ENCODE measurements at places on chromosomes 16 and 17.

- no peak for DNase-seq
Measured at GRCh38 chr17:73560661-73561060, 83.6 kb downstream of the SDK2 start.

DNA sequence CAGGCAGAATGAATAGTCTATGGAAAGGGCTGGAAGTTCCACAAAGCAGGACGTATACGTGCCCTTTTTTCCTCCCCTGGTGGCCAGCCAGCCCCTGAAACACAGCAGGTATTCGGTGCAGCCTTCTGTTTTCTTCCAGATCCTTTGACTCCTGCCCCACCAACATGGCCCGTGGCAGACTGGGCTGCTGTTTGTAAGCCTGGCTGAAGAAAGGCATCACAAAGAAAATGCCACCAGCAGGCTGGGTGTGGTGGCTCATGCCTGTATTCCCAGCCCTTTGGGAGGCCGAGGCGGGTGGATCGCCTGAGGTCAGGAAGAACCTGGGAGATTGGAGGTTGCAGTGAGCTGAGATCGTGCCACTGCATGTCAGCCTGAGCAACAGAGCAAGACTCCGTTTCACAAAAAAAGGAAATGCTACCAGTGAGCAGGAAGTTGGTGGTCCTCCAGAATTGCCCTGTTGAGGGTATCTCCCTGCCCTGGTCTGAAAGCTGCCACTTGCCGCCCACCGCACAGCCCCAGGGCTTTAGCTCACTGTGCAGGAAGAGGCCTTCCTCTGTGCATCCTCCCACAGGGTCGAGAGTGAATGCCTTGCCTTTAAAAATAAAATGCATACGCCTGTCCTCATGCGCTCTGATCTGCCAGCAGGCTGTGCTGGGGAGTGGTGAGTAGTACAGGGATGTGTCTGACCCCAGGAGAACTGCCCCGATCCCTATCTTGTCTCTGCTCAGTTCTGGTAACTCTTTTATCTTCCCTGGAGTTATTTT lies 587.7 kb downstream of the MAF start:
- no peak for DNase-seq

DNA sequence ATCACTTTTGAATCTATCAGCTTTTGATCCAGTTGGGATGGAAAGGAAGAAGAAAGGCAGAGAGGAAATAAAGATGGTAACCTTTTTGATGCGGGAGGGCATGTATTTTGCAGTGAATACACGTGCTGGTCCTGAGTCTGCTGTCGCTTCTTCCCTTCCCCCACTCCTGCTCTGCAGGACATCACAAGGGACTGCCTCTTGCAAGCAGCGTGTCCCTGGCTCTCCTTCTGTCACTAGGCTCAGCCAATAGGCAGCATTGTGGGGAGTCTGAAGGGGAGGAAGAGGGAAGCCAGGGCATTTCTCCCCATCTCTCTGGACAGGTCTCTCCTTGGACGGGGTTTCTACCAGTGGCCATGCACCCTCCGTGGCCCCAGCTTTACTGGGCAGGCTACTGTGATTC lies 15.7 kb upstream of the WFDC1 start:
- no peak for DNase-seq

- DNase-seq = no peak
Measured at GRCh38 chr17:17606416-17607000, 15.0 kb upstream of the PEMT start.

DNA sequence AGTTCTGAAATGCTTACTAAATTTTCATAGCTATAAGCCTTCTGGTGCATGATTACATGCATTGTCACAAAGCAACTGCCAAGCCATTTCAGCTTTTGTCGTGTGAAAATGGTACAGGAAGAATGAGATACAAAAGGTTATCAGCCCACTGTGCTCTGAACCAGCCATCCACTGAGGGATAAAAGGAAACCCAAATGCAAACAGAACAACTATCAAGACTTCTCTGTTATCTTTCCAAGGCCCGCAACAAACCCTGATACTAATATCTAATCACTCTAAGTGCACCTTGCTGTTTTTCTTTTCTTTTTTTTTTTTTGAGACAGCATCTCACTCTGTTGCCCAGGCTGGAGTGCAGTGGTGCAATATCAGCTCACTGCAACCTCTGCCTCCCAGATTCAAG lies 109.0 kb downstream of the FTO start:
- no peak for DNase-seq

DNA sequence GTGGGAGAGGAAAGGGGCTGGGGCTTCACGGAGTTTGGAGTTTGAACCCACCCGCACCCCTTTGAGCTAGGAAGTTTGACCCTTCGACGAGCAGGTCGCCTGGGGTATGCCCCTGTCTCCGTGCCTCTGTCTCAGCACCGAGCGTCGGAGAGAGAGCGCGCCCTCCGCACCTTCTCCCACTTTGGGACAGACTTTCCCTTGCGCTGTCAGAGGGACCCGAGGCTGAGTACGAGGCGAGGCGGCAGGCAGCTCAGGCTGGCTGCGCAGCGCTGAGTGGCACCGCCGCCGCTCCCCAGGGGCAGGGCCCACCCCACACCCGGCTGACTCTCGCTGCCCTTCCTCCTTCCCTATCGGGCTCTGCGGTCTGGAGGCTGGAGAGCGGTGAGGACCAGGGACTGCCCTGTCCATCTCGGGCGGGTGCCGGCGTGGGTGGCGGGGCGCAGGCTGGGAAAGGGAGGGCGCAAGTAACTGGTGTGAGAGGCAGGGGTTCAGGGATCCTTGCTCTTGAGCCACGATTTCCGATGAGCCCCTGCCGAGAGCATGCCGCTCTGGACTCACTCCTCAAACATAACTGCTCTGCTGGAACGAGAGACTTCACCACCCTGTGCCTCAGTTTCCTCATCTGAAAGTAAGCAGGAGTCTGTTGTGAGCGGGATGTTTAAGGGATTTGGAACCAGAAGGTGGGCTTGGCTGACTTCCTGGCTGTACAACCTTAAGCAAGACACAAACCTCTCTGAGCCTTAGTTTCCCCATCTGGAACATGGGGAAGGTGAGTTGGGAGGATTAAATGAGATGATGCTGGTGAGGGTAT lies 981 bp downstream of the BEAN1 start:
- no peak for DNase-seq

DNA sequence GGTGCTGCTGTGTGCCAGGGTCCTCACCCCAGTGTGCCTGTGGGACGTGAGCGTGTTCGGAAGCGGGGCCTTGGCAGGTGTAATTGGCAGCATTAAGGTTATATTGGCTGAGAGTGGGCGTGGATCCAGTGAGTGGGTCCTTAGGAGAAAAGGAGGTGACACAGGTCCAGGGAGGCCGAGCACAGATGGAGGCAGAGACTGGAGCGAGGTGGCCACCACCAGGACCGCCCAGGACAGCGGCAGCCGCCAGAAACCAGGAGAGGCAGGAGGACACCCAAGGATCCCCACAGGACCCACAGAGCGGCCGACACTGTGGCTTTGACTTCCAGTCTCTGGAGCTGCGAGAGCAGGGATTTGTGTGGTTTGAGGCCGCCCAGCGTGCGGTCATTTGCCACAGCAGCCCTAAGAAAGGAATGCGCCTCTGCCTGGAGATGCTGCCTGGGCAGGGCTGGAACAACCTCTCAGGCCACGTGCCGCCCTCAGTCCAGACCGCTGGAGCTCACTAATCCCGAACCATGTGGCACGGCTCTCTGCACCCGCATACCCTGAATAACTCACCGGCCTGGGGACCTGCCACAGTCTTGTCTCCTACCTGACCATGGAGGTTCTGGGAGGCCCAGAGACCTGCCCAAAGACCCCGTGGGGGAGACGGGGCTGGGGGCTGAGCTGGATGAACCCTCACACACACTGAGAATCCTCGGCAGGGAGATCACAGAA lies 45.4 kb downstream of the SOX8 start:
- DNase-seq = no peak

DNA sequence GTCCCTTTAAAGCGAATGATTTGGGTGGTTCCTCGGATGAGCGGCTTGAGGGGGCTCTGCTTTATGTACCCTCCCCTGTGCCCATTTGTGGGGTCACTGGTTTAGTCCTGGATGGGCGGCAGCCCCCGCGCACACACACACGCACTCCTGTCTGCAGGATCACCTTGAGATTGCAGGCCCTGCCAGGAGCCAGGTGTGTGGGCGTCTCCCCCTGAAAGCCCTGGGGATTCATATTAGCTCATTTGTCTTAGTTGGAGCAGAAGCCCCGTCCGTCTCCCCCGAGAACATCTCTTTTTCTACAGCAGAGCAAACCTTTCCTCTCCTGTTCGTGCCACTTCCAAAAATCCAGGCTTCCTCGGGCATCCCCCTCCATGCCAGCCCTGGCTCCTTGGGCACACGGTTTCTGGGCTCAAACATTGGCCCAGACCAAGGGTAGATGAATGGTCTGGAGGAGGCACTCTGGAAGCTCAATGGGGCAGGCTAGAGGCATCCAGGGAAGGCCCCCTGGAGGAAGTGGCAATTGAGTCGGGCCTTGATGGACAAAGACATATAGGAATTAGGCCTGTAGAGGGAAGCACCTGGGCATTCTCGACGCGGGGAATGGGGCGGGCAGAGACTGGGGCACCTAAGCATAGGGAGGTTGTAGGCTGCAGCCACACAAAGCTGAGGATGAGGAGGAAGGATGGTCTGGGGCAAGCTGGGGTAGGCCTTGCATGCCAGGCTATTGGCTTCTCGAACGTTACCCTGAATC lies 218.5 kb upstream of the GSE1 start:
- DNase-seq = no peak

DNA sequence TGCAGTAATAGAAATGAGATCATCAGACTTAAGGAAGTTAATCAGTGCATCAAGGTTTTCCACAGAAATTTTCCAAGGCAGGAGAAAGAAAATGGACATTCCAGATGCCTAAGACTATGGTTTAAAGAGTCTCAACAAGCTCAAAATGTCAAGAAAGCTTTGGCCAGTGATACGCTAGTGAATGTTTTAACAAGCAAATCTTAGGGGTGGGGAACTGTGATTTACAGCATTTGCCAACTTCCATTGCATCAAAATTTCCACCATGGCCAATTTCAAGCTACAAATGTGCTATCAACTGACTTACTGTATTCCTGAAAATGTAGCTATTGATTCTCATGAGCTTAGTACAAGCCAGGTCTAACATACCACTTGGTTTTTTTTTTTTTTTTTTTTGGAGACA lies 82.4 kb upstream of the CLEC3A start:
- no peak for DNase-seq

- no peak for DNase-seq
Measured at GRCh38 chr16:47779201-47780016, 318.3 kb downstream of the PHKB start.

GRCh38 chr16:12245921-12246720 lies 269.6 kb downstream of the SNX29 start:
- no peak for DNase-seq

GRCh38 chr16:85986931-85987749 lies 88.2 kb downstream of the IRF8 start:
- DNase-seq = no peak

DNA sequence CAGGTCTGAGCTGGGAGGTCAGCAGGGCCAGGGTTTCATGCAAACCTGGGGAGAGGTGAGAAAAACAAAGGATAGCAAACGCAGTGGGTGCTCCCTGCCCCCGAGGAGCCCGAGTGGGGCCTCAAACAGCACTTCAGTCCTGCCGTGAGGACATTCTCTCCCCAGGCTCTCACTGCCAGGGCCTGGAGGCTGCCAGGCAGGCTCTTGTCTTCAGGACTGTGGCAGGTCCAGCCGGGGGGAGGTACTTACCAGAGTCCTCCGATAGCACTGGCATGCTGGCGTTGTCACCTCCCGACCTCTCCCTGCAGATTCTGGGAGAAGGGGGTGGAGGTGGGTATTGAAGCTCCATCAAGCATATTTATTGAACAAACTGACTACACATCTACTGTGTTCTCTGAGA lies 1.3 kb downstream of the MPP3 start:
- no peak for DNase-seq

- no peak for DNase-seq
Measured at GRCh38 chr17:68054296-68054900, 18.9 kb downstream of the KPNA2 start.

DNA sequence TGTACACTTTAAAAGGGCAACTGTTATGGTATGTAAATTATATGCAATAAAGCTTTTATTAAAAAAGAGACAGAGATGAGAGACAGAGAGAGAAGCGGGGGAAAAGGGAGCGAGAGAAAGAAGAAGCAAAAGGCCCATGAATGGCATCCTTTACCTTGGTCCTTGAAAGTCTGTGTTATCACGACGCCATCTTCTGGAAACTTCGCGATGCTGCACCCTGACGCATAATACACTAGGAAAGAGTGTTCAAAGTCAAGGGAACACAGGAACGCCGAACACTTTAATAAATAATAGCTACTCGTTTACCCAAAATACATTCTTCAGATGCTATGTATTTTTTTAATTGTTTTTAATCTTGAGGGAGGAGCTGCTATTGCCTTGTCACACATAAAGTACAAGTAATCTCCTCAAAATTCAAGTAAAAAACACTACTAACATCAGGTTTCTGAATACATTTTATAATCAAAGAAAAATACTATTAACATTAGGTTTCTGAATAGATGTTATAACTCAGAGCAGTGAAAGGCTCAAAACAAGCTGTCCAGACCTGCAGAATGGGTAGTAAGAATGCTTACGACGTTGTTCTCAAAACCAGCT lies 23.0 kb upstream of the SLC38A8 start:
- DNase-seq = no peak

DNA sequence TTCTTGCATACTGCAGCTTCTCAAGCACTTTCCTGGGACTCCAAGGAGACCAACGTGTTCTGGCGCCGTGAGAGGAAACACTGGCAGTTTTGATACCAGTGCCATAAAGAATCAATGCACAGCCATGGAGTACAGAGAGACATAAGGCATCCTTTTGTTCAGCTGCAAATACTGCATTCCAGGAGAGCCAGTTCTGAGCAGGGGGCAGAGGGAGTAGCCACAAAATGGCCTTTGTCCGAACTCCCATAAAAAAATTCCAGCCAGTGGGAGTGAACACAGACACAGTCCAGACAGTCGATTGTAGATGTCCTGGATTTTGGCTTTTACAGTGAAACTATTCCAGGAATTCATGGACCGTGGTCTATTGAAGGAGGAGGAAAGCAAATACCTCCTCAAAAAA lies 36.2 kb upstream of the TEKT3 start:
- no peak for DNase-seq

- DNase-seq = no peak
Measured at GRCh38 chr16:50124769-50125168, 28.3 kb upstream of the TENT4B start.

DNA sequence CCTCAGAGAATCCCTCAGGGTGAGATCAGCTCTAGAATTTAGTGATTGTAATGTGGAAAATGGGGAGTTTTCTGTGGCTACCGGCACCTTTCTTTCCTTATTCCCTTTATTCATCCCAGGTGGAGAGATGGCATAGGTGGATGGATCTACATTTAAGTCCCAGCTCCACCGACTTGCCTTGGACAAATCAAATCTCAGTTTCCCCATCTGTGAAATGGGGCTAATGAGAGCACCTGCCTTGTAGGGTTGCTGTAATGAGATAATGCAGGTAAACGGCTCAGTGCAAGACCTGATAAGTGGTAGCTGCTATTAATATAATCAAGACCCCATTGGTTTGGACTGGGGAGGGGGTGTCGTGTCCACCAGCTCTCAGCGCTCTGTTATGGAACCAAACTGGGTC lies 40.5 kb downstream of the OTOA start:
- no peak for DNase-seq

- peak; percentile 48 for DNase-seq
Measured at GRCh38 chr16:10385725-10386516, at the start of gene ATF7IP2. Gene ATF7IP2 (plus strand): TSS chr16:10386061. CDS start chr16:10430621, 44,560 bp downstream.

GRCh38 chr17:80616705-80617104 lies 72.1 kb downstream of the RPTOR start:
- DNase-seq = no peak
